ENCODE measurements at places on chromosomes 6 and 20. TPM values are rescaled to one million over a fixed set of nuclear protein-coding genes. Genes with fewer than 3 reads are reported as not detected.

The TFAP2D gene
- total RNA-seq = not detected

The PSMB8 gene
- total RNA-seq = 118 TPM

The SLC18B1 gene
- 4.2 TPM for total RNA-seq

The GABRR1 gene
- total RNA-seq = not detected

- no peak for DNase-seq
These were observed 246.0 kb upstream of the FLRT3 start for GRCh38 chr20:14583413-14583812.

DNA sequence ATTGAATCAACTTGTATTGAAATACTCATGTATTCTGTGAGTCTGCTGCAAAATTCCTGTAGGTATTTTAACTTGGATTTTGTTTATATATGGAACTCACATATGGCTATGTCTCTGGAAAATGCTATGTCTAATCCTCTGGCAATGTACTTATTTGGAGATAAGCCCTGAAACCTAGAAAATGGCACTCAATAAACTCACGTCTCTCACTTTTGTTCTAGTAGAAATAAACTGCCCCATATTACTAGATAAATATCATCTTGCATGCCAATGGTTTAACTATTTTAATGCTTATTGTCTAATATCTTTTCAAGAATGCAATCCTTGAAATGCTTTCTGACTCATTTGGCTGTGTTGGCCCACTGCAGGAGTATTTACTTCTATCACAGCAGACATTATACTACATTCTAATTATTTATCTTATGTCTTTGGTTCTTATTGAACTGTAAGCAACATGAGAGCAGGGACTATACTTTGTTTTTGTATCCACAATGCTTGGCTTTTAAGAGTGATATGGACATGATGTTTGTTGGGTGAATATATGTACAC is 292.2 kb upstream of the RSPO3 start:
- peak; percentile 51 for DNase-seq

- DNase-seq = no peak
These were observed 12.7 kb downstream of the BFSP1 start for GRCh38 chr20:17518339-17519052.

DNA sequence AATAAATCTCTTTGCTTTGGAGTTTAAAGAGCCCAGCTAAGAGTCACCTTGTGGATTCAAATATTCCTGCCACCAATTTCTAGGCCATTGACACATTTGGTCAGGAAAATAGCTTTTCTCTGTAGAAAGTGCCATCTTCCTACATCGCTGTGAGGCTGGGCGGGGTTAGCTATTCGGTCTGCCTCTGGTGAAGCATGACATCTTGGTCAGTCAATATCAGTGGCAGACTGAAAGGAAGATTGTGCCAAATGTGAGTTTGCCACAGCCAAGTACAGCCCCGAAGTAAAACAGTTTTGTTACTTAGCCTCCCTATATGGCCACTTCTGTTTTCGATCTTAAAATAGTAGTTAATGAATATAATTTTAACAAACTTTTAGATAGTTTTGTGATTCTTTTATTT is 65.5 kb upstream of the FABP7 start:
- DNase-seq = no peak

All from SJSA1 (cell line).